ENCODE measurements at places on chromosomes 2 and 18.

DNA sequence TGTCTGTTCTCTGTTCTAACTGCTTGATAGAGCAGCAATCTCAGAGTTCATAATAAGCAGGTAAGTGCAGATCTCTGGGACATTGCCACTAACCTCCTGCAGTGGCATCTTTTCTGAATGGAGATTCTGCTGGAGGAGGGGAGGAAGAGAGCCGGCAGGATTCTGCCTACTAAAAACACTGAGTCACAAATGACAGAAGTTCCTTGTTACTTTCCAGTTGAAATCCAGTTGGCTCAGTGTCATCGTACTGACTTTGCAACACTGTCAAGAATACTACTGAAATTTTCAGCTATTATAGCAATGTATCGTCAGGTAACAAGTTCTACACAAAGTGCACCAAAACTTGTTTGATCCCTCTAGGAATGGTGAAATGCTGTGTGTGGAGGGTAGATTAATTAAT lies 79.6 kb upstream of the ST6GAL2 start:
- no peak for DNase-seq

GRCh38 chr2:45330637-45331409 lies 280.2 kb downstream of the SRBD1 start:
- no peak for DNase-seq

DNA sequence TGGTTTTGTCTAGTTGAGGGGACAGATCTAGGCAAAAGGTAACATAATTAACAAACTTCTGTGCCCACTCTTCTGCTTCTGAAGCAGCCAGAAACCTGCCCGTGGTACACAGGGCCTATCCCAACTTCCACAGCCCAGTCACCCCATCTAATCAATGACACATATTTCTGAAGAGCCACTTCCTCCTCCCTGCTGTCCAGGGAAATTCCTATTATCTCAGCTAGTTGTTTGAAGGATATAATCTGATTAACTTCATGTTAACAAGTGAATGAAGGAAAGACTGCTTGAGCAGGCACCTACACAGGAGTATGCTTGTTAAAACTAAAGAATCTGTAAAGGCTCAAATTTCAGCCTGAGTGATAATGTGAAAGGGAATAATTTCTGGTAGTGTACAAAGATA lies 61.4 kb downstream of the CCDC148 start:
- no peak for DNase-seq

DNA sequence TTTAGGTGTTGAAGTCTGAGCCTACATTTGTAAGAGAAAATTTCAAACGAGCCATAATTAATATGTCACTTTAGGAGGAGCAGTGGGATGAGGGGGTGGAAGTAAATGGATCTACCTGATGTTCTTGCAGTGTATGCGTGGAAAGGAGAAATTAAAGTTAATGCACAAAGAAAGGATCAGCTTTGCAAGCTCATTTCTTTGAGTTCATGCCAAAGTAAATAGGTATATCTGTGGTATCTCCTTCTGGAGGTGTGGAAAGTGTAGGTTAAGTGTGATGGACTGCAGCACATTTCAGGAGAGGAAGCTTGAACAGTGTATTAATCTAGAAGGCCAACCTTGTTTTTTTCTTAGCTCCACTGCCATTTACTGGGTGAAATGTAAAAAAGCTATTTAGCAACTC lies 307.5 kb upstream of the ZEB2 start:
- no peak for DNase-seq

DNA sequence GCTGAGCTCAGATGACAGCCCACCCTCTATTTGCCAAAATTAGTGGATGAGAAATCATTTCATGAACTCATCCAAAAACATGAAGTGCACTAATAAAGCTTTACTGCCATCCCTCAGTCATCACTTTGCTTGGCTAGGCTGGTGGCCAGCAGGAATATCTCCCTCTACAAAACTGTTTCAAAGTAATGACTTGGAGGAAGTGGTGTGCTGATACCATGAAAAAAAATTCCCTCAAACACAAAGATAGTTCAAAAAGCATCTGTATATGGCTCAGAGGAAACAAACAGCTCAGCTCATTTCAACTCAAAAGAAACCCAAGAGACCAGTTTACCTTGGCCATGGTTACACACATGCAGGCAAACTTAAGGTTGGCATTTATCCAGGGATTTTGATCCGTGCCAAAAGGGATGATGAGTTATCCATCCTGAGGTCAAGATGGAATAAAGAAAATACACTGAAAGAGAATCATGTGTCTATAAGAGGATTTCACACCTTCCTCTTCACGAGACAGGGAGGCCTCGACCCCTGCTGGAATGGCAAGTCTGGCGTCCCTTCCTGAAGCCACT lies 18.4 kb upstream of the WIPF1 start:
- no peak for DNase-seq
